ENCODE measurements at places on chromosomes 16 and 17.

GRCh38 chr17:4853208-4853671, 20.1 kb downstream of the MINK1 start:
- no peak for DNase-seq

GRCh38 chr17:57724026-57724728, 20.9 kb downstream of the CCDC182 start:
- no peak for DNase-seq

- no peak for DNase-seq
These were observed 414.4 kb downstream of the SHISA9 start for GRCh38 chr16:13315642-13316427.

DNA sequence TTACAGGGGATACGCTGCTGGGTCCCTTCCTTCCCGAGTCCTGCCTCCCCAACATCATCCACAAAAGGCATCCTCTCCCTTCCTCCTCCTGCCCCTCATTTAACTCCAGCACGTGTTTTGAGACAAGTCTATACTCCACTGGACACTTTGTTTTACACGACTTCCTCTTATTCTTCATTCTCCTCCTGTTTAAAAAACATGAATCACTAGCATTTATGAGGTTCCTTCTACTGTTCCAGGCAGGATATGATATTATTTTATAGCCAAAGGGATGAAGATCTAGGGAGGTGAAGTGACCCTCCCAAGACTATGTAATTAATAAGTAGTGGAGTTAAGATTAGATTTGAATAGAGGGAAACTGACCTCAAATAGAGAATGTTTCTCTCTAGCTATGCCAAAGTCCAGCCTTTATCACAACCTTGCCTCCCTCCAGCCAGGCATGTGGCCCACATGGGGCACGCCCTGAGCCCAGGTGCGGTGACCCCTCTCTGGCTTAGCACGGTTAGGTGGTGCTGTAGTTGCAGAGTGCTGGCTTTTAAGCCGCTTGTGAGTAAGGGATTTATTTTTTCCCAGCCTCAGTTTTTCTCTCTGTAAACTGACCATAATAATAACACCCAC, 1.3 kb upstream of the HSD17B2 start:
- no peak for DNase-seq

GRCh38 chr17:54992797-54993639, 24.5 kb downstream of the STXBP4 start:
- peak; percentile 38 for DNase-seq

GRCh38 chr17:78231991-78232858, 794 bp downstream of the TMEM235 start:
- no peak for DNase-seq

DNA sequence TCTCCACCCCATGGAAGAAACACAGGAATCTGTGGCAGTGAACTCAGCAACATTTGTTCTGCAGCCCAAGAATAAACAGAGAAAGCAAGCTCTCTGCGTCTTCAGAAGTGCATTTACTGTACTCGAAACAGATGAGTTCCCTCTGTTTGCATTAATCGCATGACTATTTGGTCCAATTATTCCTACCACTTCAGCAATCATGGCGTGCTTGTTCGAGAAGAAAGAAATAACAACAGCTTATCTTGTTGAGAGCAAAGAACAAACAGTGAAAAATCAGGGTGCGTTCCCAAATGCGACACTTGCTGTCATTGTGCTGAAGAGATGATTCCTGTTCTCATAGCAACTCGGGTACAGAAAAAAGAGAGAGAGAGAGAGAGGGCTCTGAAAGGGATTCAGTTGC, 445.3 kb upstream of the MAF start:
- DNase-seq = no peak

- no peak for DNase-seq
These were observed 3.5 kb downstream of the CTNS start for GRCh38 chr17:3639981-3640596.

- no peak for DNase-seq
These were observed 2.8 kb downstream of the HAGH start for GRCh38 chr16:1823821-1824220.

DNA sequence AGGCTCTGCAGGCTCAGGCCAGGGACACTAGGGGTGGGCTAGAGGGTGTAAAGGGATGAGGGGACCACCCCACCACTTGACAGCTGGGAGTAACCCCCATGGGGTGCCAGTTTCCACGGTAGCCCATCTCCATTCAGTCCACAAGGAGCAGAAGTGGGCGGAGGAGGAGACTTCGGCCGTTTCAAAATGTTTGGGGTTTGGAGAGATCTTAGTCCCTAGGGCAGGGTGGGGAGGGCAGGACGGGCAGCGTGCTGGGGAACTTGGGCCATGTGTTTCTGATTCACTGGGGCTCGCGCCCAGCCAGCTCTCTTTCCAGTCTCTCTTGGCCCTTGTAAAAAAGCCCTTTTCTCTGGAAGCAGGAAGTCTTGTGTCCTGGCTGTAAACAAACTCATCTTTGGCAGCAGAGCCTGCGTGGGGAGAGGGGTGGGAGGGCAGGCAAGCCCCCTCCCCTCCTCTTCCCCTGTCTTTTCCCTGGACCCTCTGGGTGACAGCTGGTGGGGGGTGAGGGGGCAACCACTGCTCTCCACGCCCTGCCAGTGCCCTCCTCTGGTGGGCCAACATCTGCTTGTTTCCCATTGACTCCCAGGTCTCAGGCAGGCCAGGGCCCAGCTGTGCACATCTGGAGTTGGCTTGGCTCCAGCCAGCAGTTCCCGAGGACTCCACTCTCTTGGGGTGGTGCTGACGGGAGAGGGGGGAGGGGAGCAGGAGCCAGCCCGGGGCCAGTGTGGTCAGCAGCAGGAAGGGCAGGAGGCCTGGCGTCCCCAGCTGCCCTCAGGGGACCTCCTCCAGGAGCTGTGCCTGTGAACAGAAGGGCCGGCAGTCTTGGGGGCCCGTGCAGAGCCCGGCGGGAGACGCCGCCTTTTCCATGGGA, 8.1 kb downstream of the CYGB start:
- DNase-seq = peak; percentile 75

- no peak for DNase-seq
These were observed 94.2 kb downstream of the HELZ start for GRCh38 chr17:67150826-67151225.

DNA sequence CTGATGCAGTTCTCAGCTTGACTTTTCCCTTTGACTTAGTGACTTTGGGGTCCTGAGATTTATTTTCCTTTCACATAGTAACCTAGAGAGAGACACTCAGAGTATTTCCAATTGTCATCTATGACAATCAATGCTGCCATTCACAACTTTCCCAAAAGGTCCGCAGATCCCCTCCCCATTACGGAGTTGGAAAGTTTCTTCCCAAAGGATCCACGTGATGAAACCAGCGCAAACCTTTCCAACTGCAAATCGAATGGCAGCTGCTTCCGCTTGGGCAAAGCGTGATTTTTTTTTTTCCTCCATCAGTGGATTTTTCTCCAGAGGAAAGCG, 538 bp upstream of the FCSK start:
- no peak for DNase-seq

DNA sequence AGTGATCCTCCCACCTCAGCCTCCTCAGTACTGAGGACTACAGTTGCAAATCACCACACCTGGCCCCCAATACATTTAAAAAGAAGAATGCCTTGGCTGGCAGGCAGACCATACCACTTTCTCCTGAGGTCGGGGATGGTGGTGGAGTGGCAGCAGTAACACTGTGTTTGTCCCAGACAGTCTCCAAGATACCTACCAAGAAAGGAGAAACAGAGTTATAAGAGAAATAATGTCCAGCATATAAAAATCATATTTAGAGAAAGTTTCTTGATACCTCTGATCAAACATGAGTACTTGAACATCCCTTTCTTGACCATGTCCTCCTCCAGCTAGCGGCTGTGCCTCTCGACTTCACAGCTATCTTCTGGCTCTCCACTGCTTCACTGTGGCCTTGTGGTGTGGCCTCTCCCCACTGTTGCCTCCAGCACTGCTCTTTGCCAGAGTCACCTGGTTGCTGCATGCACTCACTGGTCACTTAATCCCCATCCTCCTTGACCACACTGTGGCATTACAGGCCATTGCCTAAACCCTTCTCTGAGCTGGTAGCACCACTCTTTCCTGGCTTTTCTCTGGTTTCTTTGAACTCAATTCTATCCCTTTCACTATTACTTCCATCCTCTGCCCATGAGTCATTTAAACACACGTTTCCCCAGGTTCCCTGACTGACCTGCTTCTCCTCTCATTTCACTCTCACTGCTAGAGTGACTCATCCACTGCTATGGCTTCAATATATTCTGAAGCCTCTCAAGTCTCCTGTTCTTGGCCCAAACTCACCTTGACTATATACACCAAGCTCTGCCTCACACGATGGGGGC, 45.2 kb downstream of the XPO6 start:
- DNase-seq = no peak

DNA sequence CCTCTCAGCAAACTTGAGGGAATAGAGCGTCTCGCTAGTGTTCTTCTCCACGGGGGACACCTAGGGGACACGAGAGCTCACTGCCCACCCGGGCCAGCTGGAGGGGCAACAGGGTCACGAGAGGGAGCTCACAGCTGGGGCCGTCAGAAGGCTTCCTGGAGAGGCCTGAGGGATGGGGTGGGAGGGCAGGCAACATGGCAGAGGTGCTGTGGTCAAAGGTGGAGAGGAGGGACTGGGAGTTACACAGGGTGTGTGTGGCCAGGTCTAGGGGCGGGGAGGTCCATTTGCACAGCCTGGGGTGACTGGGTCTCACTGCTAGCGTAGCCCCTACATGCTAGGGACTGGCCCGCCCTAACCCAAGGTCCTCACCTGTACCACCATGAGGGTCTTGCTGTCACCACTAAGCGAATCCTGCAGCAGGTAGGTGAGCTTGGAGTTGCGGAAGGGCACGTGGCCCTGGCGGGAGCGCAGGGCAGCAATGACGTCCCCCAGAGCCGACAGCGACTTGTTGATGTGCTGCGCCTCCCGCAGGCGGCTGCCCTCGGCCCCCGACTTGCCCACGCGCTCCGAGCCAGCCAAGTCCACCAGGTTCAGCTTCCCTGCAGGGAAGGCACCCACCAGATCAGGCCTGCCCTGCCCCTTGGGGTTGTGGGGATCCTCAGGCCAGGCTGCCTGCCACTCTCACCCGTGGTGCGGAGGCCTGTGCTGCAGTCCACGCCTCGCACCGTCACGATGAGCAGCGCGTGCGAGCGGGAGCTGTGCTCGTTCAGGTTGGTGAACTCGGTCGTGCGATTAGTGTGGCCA, 25.0 kb downstream of the KATNB1 start:
- DNase-seq = no peak

- no peak for DNase-seq
These were observed 2.1 kb downstream of the KRT33B start for GRCh38 chr17:41367426-41368075.

DNA sequence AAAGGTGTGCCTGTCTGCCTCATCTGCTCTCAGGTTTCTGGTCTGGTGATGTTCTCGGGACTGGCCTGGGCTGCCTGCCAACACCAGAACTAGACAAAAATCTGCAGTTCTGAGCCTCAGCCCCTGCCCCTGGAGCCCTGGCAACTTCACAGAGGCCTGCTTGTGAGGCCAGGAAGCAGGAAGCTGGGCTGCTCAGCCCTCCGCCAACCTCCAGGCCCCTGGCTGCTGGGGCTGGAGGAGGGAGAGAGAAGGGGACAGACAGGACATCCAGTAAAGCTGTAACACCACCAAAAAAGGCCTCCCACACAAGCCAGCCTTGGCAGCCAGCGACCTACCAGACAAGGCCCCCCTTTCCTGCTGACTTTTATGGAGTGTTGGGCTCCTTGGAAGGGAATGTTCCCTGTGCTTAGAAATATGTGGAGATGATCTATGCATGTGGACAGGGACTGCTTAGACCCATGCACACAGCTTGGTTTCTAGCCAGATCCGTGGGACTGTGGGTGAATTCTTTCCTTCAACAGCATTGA, 157.6 kb downstream of the XYLT1 start:
- DNase-seq = no peak

GRCh38 chr17:73360961-73361761, 49.4 kb upstream of the CDC42EP4 start:
- no peak for DNase-seq

- no peak for DNase-seq
These were observed 31.9 kb downstream of the TENT4B start for GRCh38 chr16:50185005-50185505.

DNA sequence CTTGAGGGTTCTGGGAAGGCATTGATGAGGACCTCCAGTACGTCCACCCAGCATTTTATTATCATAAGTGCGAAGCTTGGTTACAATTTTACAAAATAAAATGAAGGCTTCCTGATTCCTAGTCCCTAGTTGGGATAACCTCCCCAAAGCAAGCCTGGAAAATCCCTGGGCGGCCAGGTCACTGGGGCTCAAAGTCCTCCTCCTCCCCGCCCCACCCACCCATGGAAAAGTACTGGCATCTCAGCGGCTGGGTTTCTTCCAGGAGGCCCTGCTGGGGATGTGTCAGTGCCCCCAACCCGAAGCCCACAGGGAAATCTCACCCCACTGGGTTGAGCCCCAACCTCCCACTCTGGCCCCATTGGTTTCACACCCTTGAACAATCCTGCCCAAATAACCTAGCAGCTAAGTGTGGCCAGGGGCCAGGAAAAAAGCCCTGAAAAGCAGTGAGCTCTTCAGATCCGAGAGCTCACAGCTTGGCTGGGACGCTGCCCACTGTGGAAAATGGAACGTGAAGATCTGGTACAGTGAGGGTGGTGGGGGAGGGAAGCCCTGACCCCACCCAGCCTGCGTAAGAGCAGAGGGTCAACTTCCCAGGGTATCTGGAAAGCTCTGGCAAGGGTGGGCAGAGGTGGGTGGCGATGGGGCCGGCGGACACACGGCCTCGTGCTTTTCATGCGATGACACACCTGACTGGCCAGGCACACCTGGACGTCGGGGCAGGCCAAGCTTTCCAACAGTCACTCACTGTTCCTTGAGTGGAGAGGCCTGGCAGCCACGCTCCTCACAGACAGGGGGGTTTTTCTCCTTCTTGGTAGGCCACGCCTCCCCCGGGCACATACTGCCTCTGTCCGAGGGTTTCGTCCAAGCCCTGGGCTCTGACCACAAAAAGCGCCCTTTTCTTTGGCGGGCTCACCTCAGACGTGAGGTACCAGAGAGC, 324.5 kb downstream of the SOX9 start:
- DNase-seq = no peak

DNA sequence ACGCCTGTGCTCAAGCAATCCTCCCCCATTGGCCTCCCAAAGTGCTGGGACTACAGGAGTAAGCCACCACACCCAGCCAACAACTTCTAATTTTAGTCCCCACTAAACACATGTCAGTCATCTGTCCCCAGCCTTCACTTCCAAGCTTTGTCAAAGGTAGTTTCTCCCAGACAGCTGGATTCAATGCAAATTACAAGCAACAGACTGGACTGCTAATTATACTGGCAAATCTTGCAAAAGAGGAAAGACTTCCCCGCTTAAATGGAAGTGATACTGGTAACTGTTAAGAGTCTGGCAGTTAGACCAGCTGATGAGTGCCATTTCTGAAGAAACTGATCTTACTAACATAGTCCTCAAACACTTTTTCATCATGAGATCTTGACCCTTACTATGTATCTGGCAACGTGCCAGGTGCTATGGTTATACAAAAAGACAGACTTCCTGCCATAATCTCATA, 8.2 kb upstream of the GGA2 start:
- no peak for DNase-seq

GRCh38 chr17:51913491-51914205, 244.9 kb downstream of the CA10 start:
- DNase-seq = no peak

All from right renal pelvis (tissue), 4 donors.